Stimulated activated CD4-positive, alpha-beta T cell treated with anti-CD3 and anti-CD28 coated beads, Interleukin-4, amount 100 ng/mL, for 24 hours (primary cell): ENCODE measurements at places on chromosomes 3 and 15.

DNA sequence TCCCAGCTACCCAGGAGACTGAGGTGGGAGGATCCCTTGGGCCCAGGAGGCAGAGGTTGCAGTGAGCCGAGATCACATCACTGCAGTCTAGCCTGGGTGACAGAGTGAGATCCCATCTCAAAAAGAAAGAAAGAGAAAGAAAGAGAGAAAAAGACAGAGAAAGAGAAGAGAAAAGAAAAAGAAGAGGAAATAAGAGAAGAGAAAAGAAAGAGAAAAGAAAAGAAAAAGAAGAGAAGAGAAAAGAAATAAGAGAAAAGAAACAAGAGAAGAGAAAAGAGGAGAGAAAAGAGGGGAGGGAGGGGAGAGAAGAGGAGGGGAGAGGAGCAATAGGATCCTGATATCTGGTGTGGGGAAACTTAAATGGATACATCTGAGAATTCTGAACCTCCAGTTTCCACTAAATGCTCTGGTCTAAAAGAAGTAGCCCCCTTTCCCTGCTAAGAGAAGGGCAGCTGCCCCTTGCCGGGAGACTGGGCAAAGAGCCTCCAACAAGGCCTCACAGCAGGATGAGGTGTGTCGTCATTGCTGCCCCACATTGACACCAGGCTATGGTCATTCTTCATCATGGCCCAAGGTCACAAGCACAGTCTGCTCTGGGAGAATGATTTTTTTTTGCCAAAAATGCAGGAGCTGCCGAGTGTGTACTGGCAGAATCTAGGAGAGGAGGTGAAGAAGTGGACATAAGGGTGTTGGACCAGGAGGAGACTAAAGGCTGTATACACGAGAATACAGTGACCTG is 21.1 kb upstream of the COMMD4 start:
- no peak for DNase-seq

DNA sequence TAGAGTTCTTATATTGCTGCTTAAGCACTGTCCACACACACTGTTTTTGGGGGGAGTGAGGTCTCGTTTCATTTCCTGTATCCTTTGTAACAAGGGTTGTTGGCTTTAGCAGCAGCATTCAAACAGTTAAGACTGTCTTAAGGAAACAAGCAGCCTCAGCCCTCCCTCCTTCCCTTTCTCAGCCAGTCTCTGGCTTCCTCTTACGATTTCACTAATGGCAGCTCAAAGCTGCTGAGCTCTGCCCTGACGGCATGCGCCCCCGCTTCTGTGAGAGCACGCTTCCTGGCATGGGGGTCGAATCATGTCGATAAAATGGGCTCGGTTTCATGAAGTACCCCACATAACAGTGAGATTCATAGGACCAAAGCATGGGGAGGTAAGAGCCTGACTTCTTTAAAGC is 105.0 kb downstream of the KLHL25 start:
- DNase-seq: peak; percentile 65

DNA sequence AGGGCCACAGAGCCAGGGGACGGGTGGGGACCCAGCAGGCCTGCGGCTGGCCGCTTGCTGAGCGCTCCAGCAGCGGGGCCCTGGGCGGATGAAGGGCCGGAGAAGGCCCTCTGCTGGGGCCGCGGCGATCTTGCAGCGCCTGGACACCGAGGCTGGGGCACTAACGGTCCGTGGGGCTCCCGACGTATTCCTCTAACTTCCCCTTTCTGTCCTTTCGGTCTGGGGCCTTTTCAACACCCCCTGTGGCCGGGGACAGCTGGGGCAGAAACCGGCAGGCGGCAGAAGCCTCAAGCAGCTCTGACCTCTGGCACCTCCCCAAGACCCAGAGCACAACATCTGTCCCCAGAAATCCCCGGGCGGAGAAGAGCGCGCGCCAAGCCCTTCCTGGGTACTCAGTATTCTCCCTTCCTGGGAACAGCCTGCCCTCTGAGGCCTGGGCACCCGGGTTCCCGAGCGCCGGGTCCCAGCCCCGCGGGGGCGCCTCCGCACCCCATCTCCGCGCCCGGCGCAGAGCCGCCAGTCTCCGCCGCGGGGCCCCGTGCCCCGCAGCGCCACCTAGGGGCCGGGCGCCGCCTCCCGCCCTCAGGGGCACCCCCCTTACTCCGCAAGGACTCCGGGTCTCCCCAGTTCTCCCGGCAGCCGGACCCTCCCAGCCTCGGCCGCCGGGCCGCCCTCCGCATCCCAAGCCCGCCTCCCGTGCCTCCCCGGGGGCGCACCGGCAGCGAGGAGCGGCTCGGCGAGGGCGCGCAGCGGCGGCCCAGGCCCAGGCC is 582 bp upstream of the SLCO3A1 start:
- DNase-seq: peak; percentile 71

DNA sequence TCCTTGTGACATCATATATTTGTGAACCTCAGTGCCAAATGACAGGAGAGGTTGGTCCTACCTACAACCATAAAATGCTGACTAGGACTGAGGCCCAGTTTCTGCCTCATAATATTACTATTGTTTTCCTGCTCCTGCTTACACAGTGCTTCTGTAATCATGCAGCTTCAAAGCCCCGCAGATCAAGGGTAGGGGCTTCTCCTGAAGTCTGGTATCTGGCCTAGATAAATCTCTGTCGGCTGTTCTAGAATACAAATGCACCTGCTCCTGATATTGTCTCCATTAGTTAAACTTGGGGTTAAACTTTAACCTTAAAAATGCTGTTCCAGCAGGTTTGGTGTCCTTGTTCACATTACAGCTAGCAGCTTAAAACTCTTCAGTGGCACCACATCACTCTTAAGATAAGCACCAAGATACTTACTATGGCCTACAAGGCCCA is 552.4 kb downstream of the TUSC7 start:
- no peak for DNase-seq

DNA sequence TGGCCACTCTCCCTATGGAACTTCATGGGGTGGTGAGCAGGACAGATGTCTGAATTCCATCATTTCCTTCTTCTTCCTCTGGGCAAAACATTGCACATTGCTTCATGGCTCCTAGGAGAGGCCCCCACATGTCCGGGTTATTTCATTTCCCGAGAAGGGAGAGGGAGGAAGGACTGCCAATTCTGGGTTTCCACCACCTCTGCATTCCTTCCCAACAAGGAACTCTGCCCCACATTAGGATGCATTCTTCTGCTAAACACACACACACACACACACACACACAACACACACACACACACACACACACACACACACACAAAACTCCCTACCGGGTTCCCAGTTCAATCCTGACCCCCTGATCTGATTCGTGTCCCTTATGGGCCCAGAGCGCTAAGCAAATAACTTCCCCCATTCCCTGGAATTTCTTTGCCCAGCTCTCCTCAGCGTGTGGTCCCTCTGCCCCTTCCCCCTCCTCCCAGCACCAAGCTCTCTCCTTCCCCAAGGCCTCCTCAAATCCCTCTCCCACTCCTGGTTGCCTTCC is 1.9 kb downstream of the RHO start:
- no peak for DNase-seq

DNA sequence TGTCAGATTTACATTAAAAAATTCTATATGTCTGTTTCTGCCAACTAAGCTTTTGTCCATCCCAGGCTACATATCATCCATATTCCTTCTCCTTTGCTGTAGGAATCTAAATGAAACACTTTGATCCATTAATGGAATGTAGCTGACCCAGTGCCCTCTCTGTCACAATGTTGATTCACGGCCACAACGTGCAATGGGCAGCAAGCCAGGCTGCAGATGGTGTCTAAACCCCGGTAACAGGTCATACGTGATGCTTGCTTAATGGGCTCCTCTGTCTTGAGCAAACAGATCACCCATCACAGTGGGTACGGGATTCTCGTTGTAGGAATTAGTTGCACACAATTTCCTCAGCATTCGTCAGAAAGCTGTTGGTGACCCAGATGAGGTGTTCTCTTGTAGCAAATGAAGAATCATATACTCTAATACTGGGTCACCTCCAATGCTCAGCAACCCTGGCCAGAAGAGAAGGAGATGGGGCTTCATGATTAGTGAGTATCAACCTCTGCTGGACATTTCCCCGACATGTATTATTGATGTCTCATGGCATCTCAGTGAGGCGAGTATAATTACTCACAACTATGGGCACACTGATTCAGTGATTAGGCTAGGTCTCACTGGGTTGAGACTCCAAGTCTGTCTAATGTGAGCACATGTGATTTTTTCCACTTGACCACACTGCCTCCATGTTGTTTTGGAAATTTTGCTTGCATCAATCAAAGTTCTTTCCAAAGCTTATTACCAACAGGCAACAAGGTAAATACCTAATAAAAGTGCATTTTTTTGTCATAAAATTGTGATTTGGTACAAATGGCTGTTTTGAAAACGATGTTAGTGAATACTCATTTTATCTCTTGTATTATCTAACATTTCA is 12.9 kb upstream of the DCBLD2 start:
- no peak for DNase-seq

- no peak for DNase-seq
Measured at GRCh38 chr15:39746176-39746575, 36.5 kb downstream of the FSIP1 start.

DNA sequence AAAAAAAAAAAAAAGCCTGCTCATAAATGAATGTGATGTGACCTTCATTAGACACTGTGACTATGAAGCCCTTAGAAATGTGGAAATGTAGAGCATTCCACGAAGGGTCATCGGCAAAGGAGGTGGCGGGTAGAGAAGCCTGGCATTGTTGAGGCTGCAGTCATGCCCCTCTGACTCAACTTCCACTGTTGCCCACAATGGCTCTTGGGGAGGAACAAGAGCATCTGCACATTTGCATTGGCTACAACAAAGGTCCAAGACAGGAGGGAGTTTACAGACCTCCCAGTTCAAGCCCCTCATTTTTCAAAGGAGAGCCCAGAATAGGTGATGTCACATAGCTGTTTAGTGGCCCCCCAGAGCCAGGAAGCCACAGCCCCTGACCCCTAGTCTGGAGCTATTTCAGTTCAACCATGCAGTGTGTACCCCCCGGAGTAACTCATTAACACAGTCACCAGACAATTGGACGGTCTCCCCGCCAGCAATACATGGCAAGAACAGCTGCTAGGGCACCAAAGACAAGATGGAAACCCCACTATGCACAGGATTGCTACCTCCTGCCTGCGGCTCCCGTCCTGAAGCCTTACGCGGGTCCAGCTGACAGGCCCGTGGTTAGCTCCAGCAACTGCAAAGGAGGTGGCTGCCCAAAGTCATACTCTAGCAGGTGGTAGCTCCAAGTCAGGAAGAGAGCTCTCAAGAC is 56.2 kb downstream of the SH3BP5 start:
- DNase-seq: no peak

DNA sequence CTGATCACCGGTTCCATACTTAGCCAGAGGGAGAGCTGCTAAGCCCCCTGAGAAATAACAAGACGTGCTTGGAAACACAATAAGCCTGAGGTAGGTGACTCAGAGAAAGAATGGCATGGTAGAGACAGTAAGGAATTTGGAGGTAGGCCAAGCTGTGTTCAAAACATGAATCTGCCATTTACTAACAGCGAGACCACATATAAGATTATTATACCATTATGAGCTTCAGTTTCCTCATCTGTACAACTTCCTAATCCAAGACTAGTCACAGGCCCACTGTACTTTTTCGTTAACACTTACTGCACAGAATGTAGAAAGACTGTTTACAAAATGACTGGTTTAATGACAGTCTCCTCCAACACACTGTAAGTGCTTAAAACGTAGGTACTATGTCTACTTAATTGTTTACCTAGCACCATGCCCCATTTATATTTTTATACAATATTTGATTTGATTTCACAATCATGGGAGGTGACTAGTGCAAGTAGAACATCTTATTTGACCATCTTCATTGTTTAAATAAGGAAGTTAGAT is 25.7 kb downstream of the ATOSA start:
- DNase-seq: no peak

DNA sequence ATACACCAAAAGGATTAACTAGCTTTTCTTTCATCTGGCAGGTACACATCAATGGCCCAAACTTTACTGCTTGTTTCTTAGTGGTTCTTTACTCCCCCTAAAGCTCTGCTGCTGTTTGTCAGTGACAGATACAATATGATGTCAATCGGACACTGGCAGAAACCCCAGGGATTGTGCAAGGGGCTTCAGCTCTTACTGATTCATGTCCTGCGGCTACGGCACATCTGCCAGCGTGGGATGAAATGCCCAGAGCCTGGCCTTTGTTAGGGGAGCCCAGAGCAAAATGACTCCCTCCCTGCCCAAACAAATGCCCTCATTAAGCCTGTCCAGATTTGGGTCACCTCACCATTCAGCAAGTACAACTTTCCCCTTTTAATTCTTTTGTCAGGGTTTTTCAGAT is 28.3 kb downstream of the SRP14 start:
- no peak for DNase-seq

GRCh38 chr15:79067072-79067833 is 23.3 kb downstream of the RASGRF1 start:
- DNase-seq: no peak

- no peak for DNase-seq
Measured at GRCh38 chr15:68312701-68313204, 35.2 kb downstream of the FEM1B start.

- DNase-seq: no peak
Measured at GRCh38 chr3:43288366-43288765, 2.0 kb downstream of the SNRK start.

DNA sequence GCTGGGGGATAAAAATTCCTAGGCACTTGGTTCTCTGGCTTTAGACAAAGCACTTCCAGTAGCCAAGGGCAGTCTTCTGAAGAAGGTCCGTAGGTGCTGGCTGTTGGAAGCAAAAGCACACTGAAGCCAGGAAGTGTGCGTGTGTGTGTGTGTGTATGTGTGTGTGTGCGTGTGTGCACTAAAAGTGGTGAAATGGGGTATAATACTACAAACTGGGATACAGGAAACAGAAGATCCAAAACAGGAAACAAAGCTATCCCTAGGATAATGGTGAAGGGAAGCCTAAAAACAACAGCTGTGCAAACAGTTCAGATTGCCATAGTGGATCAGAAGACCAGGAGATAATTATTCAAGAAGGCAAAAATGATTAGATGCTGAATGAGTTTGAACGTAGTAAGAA is 103.4 kb downstream of the IL20RB start:
- no peak for DNase-seq

DNA sequence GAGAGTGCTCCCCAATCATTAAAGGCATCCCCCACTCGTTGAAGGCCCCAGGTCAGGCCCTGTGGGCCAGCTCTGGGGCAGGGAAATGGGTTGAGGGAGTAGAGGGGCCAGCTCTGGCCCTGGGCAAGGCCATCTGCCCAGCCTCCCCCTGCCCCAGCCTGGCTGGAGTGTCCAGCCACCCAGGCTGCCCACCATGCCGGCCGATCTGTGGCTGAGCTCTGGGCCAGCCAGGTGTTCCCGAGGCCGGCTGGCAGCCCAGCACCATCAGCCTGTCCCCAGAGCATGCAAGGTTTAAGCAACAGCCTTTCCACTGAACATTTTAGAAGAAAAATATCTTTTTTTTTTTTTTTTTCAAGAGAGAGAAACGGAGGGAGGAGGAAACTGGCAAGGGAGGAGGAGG is 62.8 kb upstream of the LINGO1 start:
- DNase-seq: no peak
